Omental fat pad (tissue), 4 donors: ENCODE measurements at places on chromosomes 5 and 9. TPM values are rescaled to one million over a fixed set of nuclear protein-coding genes. Genes with fewer than 3 reads are reported as not detected.

The TMEM215 gene
- not detected for total RNA-seq

The ECM2 gene
- total RNA-seq, result 80.6 TPM

DNA sequence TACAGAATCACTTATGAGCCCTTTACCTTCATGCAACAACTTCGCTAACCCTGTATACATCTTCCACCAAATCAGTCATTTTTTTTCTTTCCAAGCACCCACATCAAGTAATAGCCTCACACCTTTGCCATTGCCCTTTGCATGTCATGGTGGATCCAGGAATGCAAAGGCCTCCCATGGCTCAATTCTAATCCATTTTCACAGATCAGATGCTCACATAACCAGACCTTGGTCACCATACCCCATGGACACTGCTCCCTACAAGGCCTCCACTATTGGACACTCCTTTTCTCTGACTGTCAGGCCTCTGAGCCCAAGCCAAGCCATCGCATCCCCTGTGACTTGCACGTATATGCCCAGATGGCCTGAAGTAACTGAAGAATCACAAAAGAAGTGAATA is 179.5 kb downstream of the RASEF start:
- DNase-seq, result no peak

- no peak for DNase-seq
Observed at GRCh38 chr9:93730648-93731047, 154.3 kb downstream of the PHF2 start.

DNA sequence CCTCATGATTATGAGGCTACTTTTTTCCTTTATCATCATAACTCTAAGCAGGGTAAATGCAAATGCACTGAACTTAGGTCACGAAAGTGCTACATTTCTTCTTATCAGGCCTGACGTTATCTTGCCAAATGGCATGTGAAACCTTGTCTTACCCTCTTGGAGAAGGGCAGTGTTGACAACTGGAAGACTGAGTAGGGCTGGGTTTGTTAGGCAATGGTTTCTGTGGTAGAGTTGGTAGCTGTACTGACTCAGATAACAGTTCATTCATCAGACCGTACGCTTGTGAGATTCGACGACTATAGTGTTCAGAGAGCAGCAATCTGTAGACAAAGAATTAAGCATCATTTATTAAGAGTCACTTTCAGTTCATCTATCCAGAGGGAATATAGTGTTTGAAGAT is 127.7 kb downstream of the CPLANE1 start:
- no peak for DNase-seq

- DNase-seq, result no peak
Observed at GRCh38 chr5:15946026-15946425, 233.6 kb downstream of the MARCHF11 start.

- DNase-seq, result no peak
Observed at GRCh38 chr5:142958944-142959682, 188.9 kb downstream of the ARHGAP26 start.

DNA sequence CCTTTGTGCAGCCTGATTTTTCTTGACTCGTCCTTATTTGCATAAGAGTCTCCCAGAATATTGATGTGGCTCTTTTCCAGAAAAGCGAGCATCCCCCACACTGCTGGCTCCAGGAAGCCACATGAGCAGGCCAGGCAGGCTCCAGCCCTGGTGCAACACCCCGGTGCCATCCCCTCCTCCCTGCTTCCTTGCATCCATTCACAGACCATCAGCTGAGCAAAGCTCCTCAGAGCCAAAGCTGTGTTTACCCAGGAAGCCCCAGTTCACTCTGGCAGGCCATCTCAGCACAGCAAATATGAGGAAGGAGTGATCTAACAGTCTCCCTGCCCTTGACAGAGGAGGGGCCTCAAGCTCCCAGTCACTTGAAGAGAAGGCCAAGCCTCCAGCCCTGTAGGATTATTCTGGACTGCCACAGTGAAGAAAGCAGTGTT is 34.4 kb downstream of the INSYN2B start:
- peak; percentile 24 for DNase-seq
